NCI-H146 (cell line): ENCODE measurements at places on chromosomes 3 and 15.

- DNase-seq = peak; percentile 38
Observed at GRCh38 chr3:196181127-196181546, 30.1 kb downstream of the ZDHHC19 start.

DNA sequence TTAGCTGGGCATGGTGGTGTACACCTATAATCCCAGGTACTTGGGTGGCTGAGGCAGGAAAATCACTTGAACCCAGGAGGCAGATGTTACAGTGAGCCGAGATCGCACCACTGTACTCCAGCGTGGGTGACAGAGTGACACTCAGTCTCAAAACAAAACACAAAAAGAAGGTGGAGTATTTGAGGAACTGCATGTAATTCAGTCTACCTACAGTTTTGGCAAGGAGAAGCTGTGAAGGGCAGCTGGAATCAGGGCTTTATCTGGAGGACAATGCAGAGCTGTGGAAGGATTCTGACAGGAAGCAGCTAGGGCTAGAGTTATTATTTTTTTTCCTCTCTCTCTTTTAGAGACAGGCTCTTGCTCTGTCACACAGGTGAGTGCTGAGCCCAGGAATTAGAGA is 6.8 kb downstream of the H1-8 start:
- DNase-seq = no peak

DNA sequence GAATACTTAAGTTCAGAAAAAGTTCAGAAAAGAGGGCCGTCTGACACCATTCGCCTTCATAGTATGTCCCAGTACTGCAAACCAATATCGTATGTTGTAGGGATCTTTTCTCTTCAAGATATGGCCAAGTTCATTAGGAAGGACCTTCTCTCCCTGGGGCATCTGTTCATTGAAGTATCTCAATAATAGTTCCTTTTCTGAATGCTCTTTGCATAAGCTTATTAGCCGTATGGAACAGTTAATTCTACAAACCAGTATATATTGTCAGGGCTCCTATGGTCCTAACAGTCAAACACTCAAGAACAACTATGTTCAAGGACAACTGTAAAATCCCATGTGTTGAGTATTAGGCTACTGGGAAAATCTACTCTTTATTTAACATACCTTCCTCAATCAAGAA is 203.1 kb downstream of the KLHL25 start:
- no peak for DNase-seq

DNA sequence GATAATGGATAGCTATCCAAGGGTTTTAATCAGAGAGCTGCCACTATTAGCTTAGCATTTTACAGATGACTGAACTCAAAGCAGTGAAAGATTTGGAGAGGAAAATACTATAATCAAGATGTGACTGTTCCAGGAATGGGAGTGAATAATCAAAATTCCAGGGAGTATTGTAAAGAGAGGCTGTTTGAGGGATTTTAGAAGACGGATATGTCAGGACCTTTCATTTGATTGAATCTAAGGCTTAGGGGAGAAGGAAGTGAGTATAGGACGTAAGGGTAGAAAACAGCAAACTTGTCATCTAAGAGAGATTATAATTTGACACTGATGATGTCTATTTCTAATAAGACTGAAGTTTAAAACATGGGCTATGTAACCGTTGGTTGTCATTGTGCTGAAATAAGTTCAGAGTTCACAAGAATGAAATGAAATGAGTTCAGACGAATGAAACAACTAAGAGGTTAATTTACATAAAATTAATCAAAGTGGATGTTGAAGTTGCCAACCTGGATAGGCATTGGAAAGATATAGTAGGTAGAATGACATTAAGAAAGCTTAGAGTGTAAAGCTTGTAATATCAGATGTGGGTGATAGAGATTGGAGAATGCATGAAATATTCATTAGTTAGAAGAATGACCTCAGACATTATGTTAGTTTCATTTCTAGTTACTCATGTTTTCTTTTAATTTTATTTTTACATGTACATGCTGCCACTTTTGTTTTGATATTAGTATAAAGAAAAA is 842.8 kb downstream of the SI start:
- DNase-seq = no peak

- DNase-seq = no peak
Observed at GRCh38 chr15:100859970-100860828, 19.4 kb upstream of the ALDH1A3 start.

- DNase-seq = no peak
Observed at GRCh38 chr3:155218462-155218861, 75.0 kb downstream of the STRIT1 start.

DNA sequence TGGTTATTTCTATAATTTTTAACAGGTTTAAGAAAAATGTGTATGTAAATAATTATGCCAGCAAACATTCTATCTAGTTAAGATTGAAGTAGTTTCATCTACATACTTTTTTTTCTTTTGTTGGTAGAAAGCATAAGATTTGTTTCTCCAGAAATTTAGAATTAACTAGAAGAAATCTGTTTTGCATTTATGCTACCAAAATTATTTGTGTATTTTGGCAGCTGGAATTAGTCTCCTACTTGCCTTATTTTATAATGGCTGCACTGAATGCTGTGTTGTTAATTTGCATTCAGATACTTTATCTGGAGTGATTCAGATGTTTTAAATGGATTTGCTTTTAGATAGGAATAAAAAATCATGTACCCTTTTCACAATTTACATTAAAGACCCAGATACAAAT is 100.2 kb upstream of the NAALADL2 start:
- DNase-seq = no peak

DNA sequence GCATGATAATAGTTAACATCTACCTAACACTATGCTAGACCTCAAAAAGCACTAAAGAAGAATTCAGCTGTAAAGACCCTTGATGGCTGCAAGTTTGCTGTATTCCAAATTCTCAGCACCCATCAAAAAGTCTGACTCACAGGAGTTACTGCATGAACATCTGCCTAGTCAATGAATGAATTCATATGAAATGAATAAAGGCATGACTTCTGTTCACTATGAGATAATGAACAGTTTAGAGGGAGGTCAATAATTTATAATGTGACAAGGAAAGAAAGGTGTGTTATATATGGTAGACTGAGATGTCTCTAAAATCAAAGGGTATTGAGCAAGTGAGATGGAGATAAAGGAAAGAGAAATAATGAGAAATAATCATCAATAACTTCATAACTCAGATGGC is 508.2 kb upstream of the TGFBR2 start:
- DNase-seq = no peak

GRCh38 chr3:177317247-177317646 is 120.0 kb upstream of the TBL1XR1 start:
- no peak for DNase-seq

GRCh38 chr15:89808160-89808870 is 6.3 kb downstream of the ANPEP start:
- DNase-seq = no peak

GRCh38 chr3:114362815-114363214 is 69.0 kb downstream of the TIGIT start:
- peak; percentile 40 for DNase-seq

- DNase-seq = no peak
Observed at GRCh38 chr3:98763819-98764418, 779 bp downstream of the ST3GAL6 start.

DNA sequence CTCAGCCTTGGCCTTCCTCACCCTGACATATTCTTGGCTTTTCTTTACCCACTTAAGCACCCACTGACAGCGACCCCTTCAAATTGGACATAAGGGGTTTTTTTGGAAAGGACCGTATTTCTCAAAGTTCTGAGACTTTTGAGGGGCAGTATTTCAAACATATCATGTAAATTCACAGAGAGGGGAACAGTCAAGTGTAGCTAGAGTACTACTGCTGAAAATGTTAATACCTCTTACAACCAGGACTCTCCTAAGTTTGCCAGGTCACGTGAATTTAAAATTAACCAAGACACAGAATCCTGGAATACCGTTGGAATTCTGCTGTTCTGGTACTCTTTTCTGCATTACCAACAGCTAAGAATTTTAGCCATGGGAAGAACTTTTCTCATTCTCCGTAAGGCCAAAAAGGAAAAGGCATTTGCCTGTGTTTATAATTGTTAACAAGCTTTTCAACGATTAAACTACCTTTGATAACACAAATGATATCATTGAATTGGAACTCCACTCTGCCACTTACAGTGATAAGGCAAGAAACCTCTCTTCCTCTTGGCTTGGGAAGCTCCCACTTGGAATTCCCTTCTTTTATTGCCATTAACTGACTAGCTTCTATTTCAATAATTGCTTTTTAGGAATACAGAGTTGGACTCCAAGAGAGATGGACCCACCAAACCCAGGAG is 597 bp upstream of the GBE1 start:
- DNase-seq = no peak

GRCh38 chr15:31435261-31435911 is 108.8 kb downstream of the KLF13 start:
- peak; percentile 77 for DNase-seq

DNA sequence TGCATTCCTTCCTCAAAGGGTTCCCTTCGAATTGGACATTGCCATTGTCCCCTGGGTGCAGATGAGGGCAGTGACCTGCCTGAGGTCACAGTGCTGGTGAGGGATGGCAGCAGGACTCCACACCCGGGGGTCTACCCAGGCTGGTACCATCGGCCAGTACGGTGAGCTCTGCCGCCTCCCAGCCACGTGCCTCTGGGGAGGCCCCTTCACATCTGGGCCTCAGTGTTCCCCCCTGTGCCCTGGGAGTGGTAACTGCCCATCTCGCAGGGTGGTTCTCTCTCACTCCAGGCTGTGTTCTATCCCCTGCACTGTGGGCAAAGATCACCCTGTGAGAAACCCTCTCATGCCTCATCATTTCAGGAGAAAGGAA is 99.4 kb upstream of the IQSEC1 start:
- DNase-seq = no peak

DNA sequence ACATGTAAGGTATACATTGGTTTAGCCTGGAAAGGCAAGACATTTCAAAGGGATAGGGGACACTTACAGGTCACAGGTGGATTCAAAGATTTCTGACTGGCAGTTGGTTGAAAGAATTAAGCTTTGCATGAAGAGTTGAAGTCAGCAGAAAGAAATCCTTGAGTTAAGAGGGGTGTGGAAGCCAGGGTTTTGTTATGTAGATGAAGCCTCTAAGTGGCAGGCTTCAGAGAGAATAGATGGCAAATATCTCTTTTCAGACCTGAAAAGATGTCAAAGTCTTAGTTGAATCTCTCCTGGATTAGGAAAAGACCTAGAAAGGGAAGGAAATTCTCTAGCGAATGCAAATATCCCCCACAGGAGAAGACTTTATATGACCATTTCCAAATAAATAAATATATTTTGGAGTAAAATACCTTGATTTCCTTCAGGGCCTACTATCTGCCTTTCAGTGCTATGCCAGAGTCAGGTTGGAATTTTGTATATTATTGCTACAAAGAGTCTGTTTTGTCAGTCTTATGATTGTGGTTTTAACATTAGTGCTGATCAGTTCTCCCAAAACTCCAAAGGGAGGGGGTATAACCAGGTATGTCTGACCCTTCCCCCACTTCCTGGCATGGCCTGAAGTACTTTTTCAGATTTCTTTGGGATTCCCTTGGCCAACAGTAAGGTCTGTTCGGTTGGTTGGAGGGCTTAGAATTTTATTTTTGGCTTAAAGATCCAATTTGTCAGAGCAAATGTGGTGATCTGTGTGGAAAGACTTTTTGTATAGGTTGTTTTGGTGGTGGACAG is 286.4 kb downstream of the LRTM1 start:
- no peak for DNase-seq

DNA sequence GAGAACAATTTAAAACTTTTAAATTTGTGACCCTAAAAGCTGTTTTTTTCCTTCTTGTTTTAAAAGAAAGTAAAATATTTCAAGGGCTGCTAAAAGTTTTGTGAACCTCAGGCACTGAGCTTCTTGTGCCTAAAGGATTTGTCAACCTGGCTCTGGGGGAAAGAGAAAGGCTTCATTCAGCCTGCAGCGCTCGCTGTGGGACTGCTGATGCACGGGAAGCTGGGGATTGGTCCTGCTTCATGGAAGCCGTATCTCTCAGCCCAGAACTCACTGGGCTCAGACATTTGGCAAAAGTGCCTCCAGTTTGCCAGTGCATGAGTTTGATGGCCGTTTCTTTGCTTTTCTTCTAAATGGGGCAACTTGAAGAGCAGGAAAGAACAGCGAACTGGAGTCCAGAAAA is 30.8 kb downstream of the TPRG1 start:
- DNase-seq = no peak

DNA sequence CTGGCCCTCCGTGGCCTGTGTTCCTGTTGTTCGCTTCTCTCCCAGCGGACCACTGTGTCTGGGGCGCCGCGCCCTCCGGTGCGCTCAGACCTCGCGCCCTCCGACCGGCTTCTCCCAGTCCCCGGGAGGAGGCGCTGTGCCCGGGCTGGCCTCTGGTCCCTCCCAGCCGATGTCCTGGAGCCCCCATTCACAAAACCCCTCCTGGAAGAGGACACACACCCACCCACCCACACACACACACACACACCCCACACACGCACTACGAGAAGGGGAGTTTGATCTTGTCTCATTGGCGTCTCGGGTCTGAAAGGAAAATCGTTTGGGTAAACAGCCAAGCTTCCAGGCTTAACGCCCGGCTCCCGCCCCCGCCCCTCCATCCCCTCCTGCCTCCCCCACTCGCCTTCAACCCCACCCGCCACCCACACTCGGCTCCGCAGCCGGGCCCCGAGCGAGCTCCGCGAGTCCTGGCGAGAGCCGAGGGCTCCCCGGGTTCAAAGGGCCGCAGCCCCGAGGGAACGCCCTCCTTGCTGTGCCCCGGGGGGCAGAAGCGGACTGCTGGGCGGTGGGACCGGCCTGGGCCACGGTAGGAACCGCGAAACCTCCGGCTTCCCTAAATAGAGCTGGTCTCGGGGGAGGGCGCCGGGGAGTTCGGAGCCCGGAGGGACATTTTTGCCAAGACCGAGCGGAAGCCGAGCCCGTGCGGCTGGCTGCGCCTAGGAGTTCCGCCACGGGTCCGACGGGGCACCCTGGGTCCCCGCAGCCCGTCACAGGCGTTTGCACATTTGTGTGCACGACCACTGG is 23.6 kb downstream of the NR2F2 start:
- no peak for DNase-seq

DNA sequence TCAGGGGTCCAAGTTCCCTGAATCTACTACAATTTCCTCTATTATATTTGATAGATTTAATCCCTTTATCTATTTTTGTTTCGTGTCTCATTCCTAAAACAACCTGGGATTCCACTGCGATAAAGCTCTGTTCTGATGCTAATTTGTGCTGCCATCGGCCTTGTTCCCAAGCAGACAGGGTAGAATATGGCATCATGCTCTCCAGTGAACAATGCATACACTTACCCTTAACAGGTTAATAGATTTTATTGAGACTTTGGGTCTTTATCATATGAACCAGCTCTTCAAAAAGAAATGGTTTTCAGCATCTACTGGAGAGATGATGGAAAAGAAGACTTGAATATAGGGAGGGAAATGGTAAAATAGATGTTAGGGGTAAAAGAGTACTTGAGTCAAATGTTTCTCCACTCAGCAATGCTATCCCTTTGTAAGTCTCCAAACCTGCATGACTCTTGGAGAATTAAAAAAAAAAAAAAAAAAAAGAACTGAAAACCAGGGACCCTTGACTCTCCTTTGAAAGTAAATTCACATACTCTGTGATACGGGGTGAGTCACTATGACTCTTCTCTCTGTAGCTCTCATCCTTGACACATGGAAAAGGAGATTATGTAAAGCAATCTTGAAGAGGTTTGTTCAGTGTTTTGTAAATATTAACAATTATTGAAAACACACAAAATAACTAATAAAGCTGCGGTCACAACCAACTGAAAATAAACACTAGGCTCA is 268.8 kb downstream of the ZBTB20 start:
- peak; percentile 56 for DNase-seq
